D341Med (cell line): ENCODE measurements at places on chromosomes 6 and 20.
A peak's percentile ranks its signal among the peaks of the same experiment; 100 is the strongest.

DNA sequence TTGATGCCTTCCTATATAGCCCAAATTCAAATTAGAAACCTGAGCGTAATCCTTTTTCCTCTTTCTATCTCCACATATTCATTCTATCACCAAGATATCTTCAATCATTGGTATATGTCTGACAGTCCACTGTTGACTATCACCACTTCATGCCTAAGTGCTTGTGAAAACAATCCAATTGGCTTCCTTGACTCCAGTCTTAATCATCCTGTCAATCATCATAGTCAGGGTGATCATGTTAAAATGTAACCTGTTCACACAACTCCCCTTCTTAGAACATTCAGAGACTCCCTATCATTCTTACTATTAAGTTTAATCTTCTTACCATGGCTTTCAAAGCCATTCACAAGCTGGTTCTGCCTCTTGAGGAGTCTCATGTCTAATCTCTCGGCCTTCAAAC lies 616.7 kb downstream of the PHF3 start:
- no peak for DNase-seq

- DNase-seq: no peak
Observed at GRCh38 chr20:58996226-58996611, 10.8 kb downstream of the CTSZ start.

GRCh38 chr6:3751730-3752530 lies 417 bp upstream of the PXDC1 start:
- peak; percentile 91 for DNase-seq

DNA sequence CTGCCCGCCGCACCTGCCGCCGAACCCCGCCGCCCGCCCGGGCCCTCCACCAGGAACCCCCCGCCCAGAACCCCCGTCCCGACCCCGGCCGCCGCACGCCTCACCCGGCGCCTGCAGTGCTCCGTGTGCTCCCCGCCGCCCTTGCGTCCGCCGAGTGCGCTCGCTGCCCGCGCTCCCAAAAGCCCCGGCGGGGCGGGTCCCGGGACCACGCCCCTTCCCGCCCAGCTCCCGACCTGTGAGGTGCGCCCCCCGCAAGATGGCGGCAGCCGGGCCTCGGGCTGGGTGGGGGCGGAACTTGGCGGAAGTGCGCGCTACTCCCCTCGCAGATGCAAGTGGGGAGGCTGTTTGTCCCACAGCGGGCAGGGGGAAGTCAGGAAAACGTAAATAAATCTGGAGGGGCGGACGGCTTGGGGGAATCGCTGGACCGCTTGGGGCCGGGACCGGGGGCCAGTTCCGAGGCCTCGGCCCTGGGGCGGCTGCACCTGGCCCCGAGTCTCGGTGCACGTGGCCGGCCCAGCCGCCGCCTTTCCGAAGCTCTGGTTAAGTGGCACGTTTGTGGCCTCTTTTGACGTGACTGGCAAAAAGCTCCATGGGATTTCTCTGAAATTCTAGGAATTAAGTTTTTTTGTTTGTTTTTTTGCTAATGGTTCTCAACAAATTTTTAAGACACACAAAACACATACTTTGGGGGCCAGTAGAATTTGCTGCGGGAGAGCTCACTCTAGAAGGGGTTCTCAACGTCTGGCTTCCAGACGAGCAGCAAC lies at the start of gene EZR:
Gene EZR, minus strand, starts transcription at position 156 of the 764 bp plus-strand sequence. CDS start 1,275 bp downstream, outside the sequence.
- peak; percentile 96 for DNase-seq

- DNase-seq: no peak
Observed at GRCh38 chr20:40980106-40980827, 48.4 kb upstream of the TOP1 start.

GRCh38 chr20:2207770-2208097 lies 88.1 kb upstream of the TGM3 start:
- no peak for DNase-seq

- DNase-seq: no peak
Observed at GRCh38 chr20:41174373-41174772, 37.0 kb downstream of the PLCG1 start.

- no peak for DNase-seq
Observed at GRCh38 chr6:89618026-89618425, 20.5 kb downstream of the LYRM2 start.
